ENCODE measurements at places on chromosomes 13 and 19. TPM values are rescaled to one million over a fixed set of nuclear protein-coding genes. Genes with fewer than 3 reads are reported as not detected.

Gene MISP3
- total RNA-seq = 1.4 TPM

Gene RAB3A
- 1.3 TPM for total RNA-seq

Gene PPFIA3
- 9.3 TPM for total RNA-seq

Gene GIPR
- total RNA-seq = 0.07 TPM

Gene FOXA3
- total RNA-seq = 2.2 TPM

Gene UBXN6
- 48.4 TPM for total RNA-seq

Gene KLK14
- total RNA-seq = not detected

Gene ZNF728
- total RNA-seq = not detected

Gene ZNF329
- 9.0 TPM for total RNA-seq

Gene NCCRP1
- total RNA-seq = 0.10 TPM

Gene KLHL1
- total RNA-seq = not detected

Gene C5AR1
- total RNA-seq = not detected

Gene PIK3R2
- 21.1 TPM for total RNA-seq

Gene KLK12
- not detected for total RNA-seq

Gene TRPC4
- total RNA-seq = 0.10 TPM

Gene TUBA3C
- 189 TPM for total RNA-seq

Gene DACH1
- 0.07 TPM for total RNA-seq

Gene SIGLEC8
- total RNA-seq = not detected

Gene CFD
- total RNA-seq = not detected

Gene APC2
- total RNA-seq = 0.63 TPM

Gene OR10H2
- not detected for total RNA-seq

Gene RNASEH2B
- total RNA-seq = 30.3 TPM

Gene MCEMP1
- not detected for total RNA-seq

Gene NCAN
- total RNA-seq = 0.03 TPM

Gene FTL
- total RNA-seq = 5,930 TPM

Gene SHISA2
- 0.35 TPM for total RNA-seq

Gene GRK1
- not detected for total RNA-seq

Gene ZNF285
- total RNA-seq = 1.0 TPM

Gene ZNF780A
- 10.8 TPM for total RNA-seq

Gene PDX1
- not detected for total RNA-seq
